ENCODE measurements at places on chromosomes 2 and 18.

- no peak for DNase-seq
These were observed 1.8 kb downstream of the GLS start for GRCh38 chr2:190882411-190882766.

DNA sequence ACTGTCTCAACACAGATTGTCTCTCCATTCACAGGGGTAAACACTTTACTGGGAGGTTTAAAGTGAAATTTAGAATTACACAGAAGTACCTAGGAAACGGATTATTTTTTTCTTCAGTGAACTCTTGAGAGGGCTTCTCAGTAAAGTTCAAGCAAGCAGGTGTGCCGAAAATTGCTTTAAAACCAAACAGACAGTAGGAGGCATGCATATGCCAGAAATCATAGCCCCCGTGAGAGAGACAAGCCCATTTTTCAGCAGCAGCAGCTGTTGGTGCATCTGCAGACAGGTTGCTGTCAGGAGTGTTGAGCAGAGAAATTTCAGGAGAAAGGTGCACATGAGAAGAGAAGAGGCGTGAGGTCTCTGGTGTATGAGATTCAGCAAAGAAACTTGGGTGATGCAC lies 2115.5 kb upstream of the CELF4 start:
- DNase-seq: no peak

DNA sequence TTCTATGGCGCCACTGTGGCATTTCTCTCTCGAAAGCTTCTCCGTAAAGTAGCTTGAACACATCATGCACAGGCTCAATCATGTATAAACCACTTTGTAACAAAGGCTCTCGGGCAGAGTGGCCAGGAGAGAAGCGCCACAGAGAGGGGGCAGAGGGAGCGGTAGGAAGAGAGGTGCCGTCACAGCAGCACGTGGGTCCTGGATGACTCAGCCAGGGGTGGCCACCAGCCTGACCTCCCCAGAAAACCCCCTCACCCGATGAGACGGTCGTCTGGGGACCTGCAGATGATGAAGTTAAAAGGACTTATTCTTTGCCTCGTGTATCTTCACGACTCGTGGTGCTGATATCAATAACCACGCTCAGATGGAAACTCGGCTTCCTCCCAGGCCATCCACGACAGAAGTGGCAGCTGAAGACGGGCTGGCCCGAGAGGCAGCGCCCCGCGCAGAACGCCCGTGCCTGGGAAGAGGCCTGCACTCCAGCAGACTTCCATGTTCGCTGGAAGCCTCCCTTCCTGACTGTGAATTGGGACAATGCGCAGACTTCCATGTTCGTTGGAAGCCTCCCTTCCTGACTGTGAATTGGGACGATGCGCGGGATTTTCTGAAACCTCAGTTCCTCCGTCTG lies 46.4 kb upstream of the MTCL1 start:
- no peak for DNase-seq

GRCh38 chr2:172782506-172783164 lies 47.0 kb downstream of the RAPGEF4 start:
- no peak for DNase-seq

- no peak for DNase-seq
These were observed 14.5 kb downstream of the SH3BP4 start for GRCh38 chr2:234966340-234966739.

DNA sequence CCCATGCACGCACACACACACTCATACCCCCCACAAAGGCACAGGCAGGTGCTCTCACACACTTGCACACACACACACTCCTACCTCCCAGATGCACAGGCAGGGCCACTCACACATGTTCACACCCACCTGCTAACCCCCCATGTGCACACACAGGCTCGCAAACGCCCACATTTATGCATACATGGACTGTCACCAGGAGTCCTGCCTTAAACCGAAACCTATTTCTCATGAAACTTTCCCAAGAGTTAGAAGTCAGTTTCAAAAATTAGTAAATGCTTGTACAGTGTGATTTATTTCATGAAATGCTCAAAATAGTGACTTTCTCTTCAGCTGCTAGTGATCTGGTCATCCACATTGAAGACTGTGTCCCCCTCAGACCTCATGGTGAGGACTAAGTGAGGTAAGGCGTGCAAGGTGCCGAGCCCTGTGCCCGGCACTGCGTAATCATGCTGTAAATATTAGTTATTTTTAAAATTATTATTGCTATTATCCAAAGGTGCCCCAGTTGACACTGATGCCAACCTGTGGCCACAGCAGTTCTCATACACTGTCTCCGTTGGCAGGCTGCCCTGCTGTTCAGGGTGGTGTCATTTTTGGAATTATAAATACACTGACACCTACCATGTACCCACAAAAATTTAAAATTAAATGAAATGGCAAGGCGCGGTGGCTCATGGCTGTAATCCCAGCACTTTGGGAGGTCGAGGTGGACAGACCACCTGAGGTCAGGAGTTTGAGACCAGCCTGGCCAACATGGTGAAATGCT lies 12.4 kb downstream of the CNNM4 start:
- DNase-seq: no peak

DNA sequence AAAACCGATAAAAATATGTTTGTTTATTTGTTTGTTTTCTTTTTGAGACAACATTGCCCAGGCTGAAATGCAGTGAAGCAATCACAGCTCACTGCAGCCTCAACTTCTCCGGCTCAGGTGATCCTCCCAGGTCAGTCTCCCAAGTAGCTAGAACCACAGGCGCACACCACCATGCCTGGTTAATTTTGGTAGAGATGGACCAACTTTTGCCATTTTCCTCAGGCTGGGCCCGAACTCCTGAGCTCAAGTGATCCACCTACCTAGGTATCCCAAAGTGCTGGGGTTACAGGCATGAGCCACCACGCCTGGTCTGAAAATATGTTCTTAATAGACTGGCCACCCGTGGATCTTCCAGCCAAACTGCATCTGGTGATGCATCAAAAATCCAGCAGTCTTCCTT lies 1482.7 kb upstream of the NXPH2 start:
- no peak for DNase-seq

GRCh38 chr2:38432820-38433606 lies 55.9 kb upstream of the ATL2 start:
- DNase-seq: no peak

- no peak for DNase-seq
These were observed 15.7 kb downstream of the ARMC9 start for GRCh38 chr2:231213931-231214642.

- DNase-seq: no peak
These were observed 306.5 kb upstream of the NRP2 start for GRCh38 chr2:205375461-205376448.

GRCh38 chr2:74179063-74179865 lies 585 bp upstream of the MOB1A start:
- no peak for DNase-seq

- DNase-seq: no peak
These were observed 103.2 kb downstream of the KLHL14 start for GRCh38 chr18:32669549-32670165.

DNA sequence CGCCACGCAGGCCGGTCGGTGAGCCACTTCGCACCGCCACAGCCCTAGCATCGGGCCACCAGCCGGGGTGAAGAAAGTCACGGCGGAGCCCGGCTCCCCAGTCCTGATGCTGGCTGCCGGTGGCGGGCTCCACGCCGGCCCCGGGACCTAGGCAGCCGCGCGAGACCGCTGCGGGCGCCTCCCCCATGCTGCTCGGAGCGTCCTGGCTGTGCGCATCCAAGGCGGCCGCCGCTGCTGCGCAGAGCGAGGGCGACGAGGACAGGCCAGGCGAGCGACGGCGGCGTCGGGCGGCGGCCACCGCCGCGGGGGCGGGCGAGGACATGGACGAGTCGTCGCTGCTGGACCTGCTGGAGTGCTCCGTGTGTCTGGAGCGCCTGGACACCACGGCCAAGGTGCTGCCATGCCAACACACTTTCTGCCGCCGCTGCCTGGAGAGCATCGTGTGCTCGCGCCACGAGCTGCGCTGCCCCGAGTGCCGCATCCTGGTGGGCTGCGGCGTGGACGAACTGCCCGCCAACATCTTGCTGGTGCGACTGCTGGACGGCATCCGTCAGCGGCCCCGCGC lies 433 bp downstream of the SH3RF3 start:
- DNase-seq: no peak

- no peak for DNase-seq
These were observed 982 bp downstream of the HJURP start for GRCh38 chr2:233853353-233853752.

- no peak for DNase-seq
These were observed 16.6 kb downstream of the INO80D start for GRCh38 chr2:206069417-206069816.

DNA sequence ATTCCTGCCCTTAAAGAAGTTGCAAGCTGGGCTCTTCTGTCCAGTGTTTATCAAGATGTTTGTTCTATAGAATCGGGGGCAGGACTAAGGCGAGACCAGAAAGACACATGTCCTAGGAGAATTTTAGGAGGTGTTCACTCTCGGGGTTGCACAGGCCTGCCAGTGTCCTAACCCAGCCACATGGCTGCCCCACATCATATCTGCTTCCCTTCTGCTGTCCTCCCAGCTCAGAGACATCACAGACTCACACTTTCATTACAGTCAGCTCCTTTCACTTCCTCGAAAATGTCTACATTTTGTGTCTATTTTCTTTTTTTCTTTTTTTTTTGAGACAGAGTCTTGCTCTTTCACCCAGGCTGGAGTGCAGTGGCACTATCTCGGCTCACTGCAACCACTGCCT lies 10.7 kb upstream of the MRO start:
- no peak for DNase-seq
